Activated CD4-positive, CD25-positive, alpha-beta regulatory T cell treated with anti-CD3 and anti-CD28 coated beads, Interleukin-2, amount 50 U/mL, for 24 hours (primary cell): ENCODE measurements at places on chromosomes 7 and 10.

- no peak for ATAC-seq
Measured at GRCh38 chr10:49552277-49552676, 13.4 kb upstream of the ERCC6 start.

DNA sequence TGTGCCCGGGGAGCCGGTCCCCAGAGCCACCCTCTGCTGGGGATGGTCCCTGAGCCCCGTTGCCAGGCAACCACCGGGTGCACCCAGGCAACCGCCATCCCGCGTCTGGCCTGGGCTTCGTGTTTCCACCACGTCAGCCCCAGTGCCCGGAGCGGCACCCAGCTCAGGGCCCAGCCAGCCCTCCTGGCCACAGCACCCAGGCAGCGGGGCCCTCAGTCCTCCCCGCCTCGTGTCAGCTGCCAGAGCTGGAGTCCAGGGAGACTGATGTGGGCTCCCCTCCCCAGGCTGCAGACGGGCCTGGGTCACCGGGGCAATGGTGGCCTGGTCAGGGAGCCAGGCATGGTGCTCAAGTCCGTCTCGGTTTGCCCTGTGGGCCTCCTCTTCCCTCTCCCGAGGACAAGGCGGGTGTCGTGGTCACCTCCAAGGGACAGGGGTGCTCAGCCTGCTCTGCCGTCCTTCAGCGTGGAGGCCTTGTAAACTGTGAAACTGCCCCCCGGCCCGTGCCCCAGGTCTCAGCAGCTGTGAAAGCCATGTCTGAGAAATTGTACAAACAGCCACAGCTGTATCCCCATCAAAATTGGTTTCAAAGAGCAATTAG is 72.5 kb downstream of the MICALL2 start:
- ATAC-seq, result no peak

DNA sequence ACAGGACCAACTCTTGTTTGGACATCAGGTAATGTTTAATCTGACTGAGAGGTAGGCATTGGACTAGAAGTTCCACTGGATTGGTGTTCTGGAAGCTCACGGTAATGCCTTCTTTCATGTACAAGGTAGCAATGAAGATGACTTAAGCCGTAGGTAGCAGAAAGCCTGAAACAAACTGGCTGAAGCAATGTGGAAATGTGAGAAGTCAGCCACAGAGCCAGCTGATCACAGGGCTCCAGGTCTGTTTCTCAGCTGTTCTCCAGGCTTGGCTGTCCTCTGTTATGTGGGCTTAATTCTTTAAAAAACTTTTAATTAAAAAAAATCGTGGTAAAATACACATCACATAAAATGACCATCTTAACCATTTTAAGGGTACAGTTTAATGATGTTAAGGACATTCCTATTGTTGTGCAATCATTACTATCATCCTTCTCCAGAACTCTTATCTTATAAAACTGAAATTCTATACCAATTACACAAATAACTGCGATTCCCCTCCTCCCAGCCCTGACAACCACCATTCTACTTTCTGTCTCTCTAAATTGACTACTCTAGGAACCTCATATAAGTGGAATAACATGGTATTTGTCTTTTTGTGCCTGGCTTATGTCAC is 101.4 kb upstream of the ZNF32 start:
- no peak for ATAC-seq

GRCh38 chr7:28705350-28705749 is 252.8 kb downstream of the TRIL start:
- ATAC-seq, result no peak

DNA sequence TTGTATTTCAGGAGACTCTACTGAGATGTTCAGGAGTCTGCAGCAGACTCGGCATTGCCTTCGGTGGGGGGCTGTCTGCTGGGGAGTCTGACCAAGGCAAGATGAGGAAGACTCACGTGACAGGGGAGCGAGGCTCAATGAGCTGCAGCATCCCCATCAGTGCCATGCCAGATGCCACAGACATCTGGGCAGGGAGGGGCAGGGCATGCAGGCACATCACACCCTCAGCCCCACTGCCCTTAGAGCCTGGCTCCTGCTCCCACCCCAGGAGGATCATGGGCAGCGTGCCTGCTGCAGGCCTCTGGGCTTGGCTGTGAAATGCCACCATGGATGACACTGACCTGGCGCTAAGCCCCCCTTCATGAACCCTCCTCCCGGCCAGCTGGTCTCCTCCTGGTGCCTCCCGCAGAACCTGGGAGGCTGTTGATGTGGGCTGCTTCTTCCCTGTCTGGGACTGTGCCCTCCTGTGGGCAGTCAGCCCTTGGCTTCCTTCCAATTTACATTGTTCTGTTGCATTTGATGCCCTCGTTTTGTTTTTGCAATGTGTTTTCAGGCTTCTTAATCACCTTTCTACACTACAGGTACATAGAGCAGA is 235.0 kb downstream of the PAXIP1 start:
- no peak for ATAC-seq

DNA sequence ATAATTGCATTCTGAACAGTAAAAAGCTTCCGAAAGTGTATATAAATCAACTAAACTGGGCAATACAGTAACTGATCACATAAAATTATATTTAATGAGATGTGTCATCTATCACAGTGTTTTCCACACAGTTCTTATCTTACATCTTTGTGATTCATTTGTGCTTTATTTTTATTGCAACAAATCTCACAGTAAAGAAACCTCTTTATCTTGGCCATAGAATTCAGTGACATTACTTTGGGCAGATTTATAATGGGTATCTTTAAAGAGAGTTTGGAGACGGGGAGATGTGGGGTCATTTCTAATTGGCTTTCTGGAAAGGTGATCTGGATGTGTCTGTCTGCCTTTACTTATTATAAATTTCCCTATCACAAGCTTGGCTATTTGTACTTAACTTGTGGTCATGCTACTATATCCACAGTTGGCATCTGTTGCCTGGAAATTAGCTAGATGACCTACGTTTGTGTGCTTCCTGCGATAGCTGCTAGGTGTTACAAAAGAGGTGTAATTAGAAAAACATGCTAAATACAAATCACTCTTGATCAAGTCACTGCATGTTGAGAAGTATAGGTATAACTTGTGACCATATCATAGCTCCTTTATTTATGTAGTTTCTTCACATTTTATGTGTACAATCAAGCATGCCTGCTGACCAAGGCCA is 123.8 kb downstream of the ARID5B start:
- ATAC-seq, result no peak

- no peak for ATAC-seq
Measured at GRCh38 chr7:77738871-77739270, 42.6 kb downstream of the RSBN1L start.

DNA sequence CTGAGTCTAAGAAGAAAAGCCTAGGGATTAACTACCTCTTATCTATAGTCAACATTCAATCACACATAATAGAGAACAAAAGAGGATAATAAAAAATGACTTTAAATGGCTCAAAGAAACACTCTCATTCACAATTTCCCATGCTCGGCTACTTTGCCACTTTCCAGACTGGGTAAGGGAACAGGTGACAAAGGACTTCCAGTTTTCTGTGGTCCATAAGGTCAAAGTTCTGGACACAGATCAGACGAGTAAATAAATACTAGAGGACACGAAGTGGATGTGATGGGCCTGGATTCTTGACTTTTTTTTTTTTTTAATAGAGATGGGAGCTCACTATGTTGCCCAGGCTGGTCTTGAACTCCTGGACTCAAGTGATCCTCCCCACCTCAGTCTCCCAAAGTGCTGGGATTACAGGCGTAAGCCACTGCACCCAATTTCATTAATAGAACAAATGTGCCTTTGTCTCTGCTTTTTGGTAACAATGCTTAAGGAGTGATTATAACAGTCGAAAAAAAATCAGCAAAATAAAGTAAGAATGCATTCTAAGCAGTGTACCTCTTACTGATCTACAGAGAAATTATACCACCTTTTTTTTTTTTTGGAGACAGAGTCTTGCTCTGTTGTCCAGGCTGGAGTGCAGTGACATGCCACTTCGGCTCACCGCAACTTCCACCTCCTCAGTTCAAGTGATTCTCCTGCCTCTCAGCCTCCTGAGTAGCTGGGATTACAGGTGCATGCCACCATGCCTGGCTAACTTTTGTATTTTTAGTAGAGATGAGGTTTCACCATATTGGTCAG is 70.6 kb downstream of the WAPL start:
- no peak for ATAC-seq

DNA sequence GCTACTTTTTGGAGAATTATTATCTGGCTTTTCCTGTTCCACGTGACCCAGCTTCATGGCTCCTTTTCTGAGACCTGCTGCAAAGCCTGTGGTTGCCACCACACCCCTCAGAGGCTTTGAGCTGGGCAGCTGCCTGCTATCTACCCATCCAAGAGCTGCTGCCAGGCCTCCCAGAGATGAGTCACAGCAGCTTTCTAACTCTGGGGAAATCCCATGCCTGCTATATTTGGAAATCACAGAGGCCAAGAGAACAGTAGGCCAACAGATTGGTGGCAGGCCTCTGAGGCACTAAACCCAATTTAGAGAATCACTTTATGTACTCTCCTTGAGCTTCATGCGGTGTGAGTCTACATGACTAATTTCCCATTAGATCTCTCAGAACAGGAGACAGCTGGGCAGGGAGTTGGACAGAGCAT is 35.2 kb downstream of the SGCE start:
- ATAC-seq, result peak; percentile 94

GRCh38 chr7:103577059-103577458 is 131.1 kb upstream of the SLC26A5 start:
- ATAC-seq, result no peak

GRCh38 chr7:45089341-45089891 is 647 bp upstream of the NACAD start:
- peak; percentile 46 for ATAC-seq

GRCh38 chr7:28246921-28247461 is 66.4 kb upstream of the JAZF1 start:
- ATAC-seq, result no peak

DNA sequence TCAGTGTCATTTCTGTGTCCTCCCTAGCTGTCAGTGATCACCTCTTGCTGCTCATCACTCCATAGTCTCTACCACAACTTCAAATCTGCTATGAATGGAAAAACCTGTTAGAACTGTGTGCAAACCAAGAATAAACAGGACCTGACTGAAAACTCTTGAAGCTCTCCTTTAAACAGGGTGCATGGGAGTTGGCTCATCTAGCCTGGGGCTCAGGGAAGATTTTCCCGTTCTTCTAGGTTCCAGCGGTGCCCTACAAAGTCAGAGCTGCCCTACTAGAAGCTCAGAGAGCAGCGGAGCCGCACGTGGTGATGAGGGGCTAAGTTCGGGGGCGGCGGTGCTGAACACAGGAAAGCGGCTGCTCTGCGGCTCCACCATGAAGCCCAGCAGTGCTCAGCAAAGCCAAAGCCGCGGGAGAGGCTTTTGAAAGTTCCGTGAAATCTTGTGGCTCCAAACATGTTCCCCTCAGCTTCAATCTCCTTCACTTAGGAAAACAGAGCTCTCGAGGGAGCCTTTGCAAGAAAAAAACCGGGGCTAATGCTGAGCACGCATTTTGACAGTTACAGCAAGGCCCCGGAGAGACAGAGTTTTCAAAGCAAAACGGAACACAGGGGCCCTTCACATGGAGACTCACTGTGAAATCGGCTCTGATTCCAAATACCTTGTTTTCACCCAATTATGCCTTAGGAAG is 30.5 kb downstream of the RGS10 start:
- ATAC-seq, result no peak

DNA sequence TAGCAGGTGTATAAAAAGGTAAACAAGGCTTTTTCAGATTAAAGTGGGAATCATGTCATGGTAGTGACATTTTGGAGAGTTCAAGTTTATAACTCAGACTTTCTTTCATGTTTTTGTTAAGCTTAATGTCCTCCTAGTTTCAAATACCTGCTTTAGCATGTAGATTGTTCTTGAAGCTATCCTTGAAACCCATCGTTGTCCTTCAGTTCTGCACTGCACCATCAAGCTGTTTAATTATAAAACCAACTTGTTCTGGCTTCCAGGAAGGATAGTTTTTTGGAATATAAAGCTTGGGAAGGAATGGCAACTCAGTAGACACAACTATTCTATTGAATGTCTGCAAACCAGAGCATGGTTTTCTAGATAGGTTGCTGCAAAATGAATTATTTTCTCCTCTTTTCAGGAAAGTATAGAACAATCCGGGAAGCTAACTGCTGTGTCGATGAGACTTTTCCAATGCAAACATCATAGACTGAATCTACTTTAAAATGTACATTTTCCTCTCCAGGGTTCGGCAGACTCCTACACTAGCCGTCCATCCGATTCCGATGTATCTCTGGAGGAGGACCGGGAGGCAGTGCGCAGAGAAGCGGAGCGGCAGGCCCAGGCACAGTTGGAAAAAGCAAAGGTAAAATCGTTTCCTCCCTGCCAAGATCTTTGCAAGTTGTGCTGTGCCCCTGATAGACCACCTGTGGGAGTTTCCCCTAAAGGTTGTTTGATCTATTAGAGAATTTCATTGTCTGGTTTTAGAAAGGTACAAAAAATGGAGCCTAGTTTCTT is 249.8 kb downstream of the NSUN6 start:
- no peak for ATAC-seq

- ATAC-seq, result no peak
Measured at GRCh38 chr7:1476859-1477258, 17.6 kb upstream of the MICALL2 start.

- no peak for ATAC-seq
Measured at GRCh38 chr7:17408245-17408903, 109.9 kb downstream of the AHR start.

GRCh38 chr7:101245147-101245668 is 327 bp upstream of the FIS1 start:
- no peak for ATAC-seq

DNA sequence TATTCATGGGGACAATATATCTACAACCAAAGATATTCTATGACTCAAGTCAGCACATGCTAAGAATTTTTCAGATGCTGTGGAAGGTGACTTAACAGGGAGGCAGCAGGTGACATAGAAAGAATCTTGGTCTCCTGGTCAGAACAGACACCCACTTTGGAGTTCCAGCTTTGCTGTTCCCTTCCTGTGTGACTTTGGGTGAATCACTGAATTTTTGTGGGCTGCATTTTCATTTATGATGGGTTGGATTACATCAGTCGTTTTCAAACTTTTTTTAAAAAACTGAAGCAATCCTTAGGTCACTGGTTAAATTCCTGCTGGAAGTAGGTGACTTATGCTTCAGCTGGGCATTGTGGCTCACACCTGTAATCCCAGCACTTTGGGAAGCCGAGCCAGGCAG is 24.9 kb downstream of the RGR start:
- ATAC-seq, result no peak

- ATAC-seq, result no peak
Measured at GRCh38 chr10:103780242-103781149, 74.9 kb downstream of the SH3PXD2A start.
